IMR-90 (cell line): ENCODE measurements at places on chromosomes 1 and 21. TPM values are rescaled to one million over a fixed set of nuclear protein-coding genes. Genes with fewer than 3 reads are reported as not detected.

Gene CNR2
- not detected in 2 replicates for total RNA-seq

Gene TBX19
- total RNA-seq: 0.18 and 0.28 TPM in 2 replicates

Gene ORC1
- 9.7 and 10.6 TPM in 2 replicates for total RNA-seq

Gene FYB2
- total RNA-seq: under 0.01 TPM in 1 of 2 replicates, not detected in the other

Gene LCE1E
- total RNA-seq: not detected in 2 replicates

Gene RNASEL
- 6.4 and 6.5 TPM in 2 replicates for total RNA-seq

Gene LRRC38
- total RNA-seq: not detected in 2 replicates

Gene TPTE
- total RNA-seq: not detected in 2 replicates

Gene SYCP1
- not detected in 2 replicates for total RNA-seq

Gene SOX13
- total RNA-seq: 0.54 and 0.56 TPM in 2 replicates

Gene LBR
- total RNA-seq: 21.3 and 37.5 TPM in 2 replicates

Gene OR2T35
- not detected in 2 replicates for total RNA-seq

Gene NECTIN4
- total RNA-seq: under 0.01 and 0.18 TPM in 2 replicates

Gene SAMD13
- 0.36 and 0.56 TPM in 2 replicates for total RNA-seq

Gene COL9A2
- 0.56 and 0.90 TPM in 2 replicates for total RNA-seq

Gene STIL
- 17.2 and 19.2 TPM in 2 replicates for total RNA-seq

GRCh38 chr1:182927693-182928433, 25.1 kb downstream of the SHCBP1L start:
- no peak for DNase-seq

DNA sequence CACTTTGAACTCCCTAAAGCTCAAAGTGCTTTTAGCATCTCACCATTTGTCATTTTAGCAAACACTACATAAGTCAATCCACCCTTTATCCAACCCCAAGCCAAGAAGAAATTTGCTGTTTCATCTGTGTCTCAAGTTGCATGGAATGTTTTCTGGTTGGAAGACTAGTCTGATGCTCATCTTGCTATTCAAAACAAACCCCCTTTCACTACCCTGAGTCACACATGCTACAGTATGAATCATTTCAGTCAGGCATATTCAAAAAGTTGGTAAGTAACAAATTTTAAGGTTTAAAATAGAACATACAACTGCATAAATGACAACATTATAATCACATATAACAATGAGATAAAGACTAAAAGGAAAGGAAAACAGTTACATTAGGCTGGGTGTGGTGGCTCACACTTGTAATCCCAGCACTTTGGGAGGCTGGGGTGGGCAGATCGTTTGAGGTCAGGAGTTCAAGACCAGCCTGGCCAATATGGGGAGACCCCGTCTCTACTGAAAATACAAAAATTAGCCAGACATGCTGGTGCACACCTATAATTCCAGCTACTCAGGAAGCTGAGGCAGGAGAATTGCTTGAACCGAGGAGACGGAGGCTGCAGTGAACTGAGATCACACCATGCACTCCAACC, 38.7 kb downstream of the DSTYK start:
- peak; percentile 99 for DNase-seq

- DNase-seq: peak; percentile 96
Observed at GRCh38 chr1:51264451-51264850, 28.4 kb downstream of the RNF11 start.

GRCh38 chr1:65190229-65190628, 42.2 kb downstream of the AK4 start:
- no peak for DNase-seq

DNA sequence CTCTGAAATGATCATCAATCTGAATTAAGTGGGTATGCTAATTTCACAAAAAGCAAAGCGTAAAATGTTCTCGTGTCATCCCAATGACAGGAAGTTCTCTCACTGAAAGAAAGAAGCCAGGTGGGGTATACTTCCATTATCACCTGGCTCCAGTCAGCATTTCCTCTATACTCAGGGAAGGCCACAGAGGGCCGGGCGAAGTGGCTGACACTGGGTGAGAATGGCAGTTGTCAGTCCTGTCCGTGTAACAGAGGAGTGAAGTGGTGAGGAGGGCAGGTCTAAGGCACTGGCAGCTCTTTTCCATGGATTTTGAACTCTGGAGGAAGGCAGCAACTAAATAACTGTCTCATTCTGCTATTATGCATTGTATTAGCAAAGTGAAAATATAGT, 60.4 kb downstream of the CAPN2 start:
- no peak for DNase-seq

DNA sequence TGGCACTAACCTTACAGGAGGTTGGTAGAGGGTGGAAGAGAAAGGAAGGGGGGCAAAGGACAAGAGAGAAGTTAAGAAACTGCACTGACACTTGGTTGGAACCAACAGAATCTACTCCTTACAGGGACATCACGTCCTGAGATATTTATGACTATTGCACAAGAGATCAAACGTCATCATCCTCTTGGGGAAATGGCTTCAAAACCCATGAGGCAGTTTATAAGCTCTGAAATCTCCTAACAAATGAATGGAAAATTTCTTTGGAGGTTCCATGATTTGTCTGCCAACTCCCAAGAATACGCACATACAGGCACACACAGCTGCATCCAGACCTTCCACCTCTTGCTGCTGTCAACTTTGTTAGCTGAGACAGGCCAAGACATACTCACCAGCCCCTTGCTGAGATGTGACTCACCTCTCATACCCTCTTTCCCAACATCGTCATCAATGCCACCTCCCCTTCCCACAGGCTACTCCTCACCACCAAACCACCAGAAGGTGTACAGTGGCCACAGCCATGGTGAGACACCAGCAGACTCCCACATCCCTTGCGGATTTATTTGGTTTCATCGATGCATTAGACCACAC, 135.5 kb downstream of the SETD4 start:
- peak; percentile 96 for DNase-seq

DNA sequence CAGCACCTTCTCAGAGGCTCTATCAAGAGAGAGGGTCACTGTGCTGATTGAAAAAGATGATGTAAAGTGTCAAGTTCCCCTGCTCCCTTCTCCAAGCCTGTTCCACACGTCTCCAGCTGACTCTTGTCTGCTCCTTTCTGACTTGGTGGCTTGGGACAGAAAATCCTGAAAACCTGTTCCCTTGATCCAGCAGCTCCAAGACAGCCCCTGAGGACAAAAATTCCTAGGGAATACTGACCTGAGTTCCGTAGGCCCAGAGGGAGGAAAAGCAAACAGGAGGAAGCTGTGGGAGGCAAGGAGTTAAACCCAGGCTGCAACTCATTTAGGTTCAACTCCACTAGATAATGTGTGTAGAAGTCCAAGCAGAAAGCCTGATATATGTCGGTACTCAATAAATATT, 42.1 kb upstream of the ATP2B4 start:
- no peak for DNase-seq

GRCh38 chr1:85502625-85503083, 37.7 kb upstream of the DDAH1 start:
- DNase-seq: peak; percentile 85

- DNase-seq: peak; percentile 76
Observed at GRCh38 chr1:212302745-212303383, 17.7 kb downstream of the PPP2R5A start.

GRCh38 chr21:35153671-35154070, 104.6 kb upstream of the RUNX1 start:
- DNase-seq: no peak

- peak; percentile 12 for DNase-seq
Observed at GRCh38 chr1:180898441-180899219, 14.1 kb upstream of the KIAA1614 start.

DNA sequence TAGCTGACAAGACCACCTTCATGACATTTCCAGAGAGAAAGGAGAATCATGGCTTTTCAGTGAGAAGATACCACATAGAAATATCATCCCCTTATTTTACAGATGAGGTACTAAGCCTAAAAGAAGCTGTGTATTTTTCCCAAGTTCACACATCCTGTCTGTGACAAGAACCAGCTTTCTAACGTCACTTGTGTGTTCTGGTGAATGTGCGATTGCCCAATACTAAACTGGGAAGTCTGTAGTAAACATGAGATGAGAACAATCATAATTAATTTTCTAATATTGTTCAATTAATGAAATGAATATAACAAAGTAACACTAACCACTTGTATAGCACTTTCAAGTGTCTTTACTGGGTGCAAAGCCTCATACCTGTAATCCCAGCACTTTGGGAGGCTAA, 46.0 kb downstream of the PTGER3 start:
- no peak for DNase-seq

GRCh38 chr1:108785264-108785663, 38.8 kb downstream of the STXBP3 start:
- no peak for DNase-seq

GRCh38 chr1:41380195-41380594, 19.0 kb downstream of the FOXO6 start:
- DNase-seq: no peak

GRCh38 chr1:19113697-19114092, 96.4 kb downstream of the UBR4 start:
- peak; percentile 18 for DNase-seq

- DNase-seq: no peak
Observed at GRCh38 chr1:105793536-105794146, 1262.8 kb upstream of the PRMT6 start.

- peak; percentile 57 for DNase-seq
Observed at GRCh38 chr21:41924368-41924754, 29.5 kb downstream of the C2CD2 start.

DNA sequence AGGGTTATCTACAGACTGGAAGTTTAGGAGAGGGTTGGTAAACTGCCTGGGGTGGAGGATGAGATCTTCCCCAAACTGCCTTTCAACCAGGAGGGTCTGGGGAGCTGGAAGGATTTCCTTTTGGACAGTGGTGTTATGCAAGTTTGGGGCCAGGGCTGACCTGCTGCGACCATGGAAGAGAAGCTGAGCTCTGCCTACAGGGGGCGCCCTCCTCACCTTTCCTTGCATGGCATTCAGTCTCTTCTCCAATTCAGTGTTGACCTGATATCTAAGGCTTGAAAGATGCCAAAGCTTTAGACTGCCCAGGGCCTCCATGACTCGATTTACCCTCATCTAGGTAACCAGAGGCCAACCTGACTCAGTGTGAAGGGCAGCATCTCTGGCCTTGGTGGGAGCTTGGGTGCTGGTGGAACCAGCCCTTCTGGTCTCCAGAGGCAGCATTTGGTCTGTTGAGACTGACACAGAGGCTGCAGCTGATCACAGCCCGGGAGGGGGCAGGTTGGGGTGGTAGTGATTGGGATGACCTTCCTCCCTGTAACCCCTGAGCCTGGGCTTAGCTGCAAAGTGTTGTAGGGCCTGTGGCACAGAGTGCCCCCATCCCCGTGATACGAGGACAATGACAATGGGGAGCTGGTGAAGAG, 170.0 kb downstream of the GRIK3 start:
- no peak for DNase-seq

GRCh38 chr1:22045604-22046228, 6.8 kb upstream of the CDC42 start:
- DNase-seq: no peak

- DNase-seq: no peak
Observed at GRCh38 chr1:226553924-226554282, 5.3 kb downstream of the STUM start.

- DNase-seq: no peak
Observed at GRCh38 chr1:218030846-218031245, 254.2 kb upstream of the RRP15 start.

DNA sequence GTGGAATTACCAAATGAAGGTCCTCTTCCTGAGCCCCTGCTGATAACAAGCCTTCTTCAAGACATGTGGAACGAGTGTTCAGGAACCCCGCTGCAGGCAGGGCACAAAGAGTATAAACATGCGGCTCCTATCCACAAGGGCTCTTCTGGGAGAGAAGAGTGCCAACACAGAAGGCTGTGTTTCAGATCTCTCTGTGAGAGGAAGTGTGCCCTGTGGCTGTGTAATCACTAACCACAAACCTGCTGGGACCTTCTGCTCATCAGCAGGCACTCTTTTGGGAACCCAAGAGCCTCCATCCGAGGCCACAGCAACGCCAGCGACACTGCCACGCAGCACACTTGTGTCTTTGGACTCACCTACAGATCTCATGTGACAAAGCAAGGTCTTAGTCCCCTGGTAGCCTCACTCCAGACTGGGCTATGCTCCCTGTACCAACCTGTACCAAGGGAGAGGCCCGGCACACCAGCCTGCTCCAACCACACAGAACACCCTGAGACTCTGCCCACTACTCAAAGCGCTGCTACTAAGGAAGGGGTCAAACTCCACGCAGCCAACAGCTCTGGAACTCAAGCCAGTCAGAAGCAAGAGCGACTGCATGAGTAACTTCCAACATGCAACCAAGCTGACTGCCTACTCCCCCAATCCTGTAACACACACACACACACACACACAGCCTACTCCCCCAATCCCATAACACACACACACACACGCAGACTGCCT, 7.8 kb downstream of the PTTG1IP start:
- DNase-seq: no peak

- no peak for DNase-seq
Observed at GRCh38 chr1:194477908-194478307, 1291.5 kb upstream of the B3GALT2 start.

- DNase-seq: no peak
Observed at GRCh38 chr1:77068013-77068412, 151.2 kb downstream of the PIGK start.

GRCh38 chr1:27605796-27606707, 2.1 kb upstream of the AHDC1 start:
- peak; percentile 63 for DNase-seq

- peak; percentile 77 for DNase-seq
Observed at GRCh38 chr1:162997499-162998285, 71.5 kb upstream of the RGS4 start.

DNA sequence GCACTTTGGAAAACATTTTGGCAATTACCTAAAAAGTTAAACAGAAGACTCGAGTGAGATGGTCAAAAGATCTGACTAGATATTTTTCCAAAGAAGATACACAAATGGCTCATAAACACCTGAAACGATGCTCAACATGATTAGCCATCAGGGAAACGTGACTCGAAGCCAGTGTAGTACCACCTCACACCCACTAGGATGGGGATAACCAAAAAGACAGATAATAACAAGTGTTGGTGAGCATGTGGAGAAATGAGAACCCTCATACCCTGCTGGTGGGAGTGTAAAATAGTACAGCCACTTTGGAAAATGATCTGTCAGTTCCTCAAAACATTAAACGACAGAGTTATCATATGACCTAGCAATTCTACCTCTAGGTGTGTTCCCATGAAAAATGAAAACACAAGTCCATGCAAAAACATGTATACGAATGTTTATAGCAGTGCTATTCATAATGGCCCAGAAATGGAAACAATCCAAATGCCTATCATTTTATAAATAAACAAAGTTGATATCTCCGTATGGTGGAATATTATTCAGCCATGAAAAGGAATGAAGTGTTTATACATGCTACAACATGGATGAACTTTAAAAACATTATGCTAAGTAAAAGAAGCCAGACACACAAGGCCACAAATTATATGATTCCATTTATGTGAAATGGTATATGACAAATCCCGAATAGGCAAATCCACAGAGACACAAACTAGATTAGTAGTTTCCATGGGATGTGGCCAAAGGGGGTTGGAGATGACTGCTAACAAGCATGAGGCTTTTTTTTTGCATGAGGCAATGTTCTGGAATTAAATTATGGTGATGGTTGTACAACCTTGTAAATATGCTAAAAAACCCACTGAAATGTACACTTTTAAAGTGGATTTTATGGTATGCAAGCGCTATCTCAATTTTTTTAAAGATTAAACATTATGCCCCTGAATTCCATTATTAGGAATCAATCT, 625.3 kb downstream of the KIF26B start:
- DNase-seq: peak; percentile 36
